ENCODE measurements at places on chromosomes 11 and 22.
A peak's percentile ranks its signal among the peaks of the same experiment; 100 is the strongest.

GRCh38 chr22:18078329-18079041, 695 bp downstream of the PEX26 start:
- DNase-seq: peak; percentile 25

- DNase-seq: no peak
These were observed 133.2 kb downstream of the ADAMTS15 start for GRCh38 chr11:130581646-130582045.

DNA sequence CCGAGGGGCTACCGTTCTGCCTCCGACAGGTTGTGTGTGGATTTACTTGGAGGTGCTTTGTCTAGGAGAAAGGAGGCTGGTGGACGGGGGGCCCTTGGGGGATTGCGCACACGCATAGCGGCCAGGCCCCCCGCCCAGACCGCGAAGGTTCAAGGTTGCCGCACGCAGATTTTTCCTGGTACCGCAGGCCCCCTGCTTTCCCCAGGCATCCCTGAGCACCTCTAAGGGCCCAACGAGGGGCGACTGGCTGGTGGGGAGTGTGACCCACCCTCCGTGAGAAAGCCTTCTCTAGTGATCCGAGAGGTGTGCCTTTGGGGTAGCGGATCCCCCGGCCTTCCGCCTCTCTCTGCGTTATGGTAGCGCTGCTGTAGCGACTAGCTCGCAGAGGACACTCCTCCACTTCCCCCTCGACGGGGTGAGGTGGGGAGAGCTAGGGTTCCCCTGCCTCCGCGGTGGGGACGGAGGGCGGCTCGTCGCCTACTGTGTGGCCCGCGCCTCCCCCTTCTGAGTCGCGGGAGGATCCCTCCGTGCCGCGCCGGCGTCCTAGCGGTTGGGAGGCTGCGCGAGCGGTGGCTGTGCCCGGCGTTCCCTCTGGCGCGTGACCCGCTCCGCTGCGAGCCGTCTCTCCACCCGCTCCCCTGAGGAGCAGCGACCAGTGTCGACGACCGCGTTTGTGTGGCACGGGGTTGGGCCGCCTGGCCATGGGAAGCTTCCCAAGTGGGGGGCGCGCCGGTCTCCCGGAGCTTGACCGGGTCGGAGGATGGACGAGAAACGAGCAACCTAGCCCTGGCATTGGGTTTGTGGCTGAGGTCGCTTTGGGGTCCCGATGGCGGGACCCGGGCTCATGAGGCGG, 3900.0 kb upstream of the OR11H1 start:
- no peak for DNase-seq

GRCh38 chr11:33135216-33135615, 26.1 kb downstream of the CSTF3 start:
- no peak for DNase-seq

- DNase-seq: no peak
These were observed 7.4 kb downstream of the CD5 start for GRCh38 chr11:61109671-61110070.

All from A549 (cell line).